NCI-H2081 treated with DMSO at 0.1 percent for 48 hours (cell line): ENCODE measurements at places on chromosomes 5 and 9.

- no peak for DNase-seq
Observed at GRCh38 chr9:1946526-1947283, 68.4 kb upstream of the SMARCA2 start.

DNA sequence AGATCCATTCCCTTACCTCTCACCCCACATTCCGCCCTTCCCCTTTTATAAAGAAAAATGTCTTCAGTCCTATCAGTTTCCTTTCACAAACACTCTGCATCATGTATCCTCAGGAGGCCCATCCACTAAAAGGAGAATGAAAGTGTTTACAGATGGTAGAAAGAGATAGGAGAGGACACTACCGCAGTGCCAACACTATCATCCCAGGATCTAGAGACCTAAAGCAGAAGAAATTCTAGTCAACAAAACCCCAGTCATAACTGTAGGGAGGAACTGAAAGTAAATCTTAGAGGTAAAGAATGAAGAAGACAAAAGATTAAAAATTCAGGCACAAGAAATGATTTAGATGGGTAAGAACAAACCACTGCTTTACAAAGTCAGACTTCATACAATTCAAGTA is 114.1 kb downstream of the MLLT3 start:
- no peak for DNase-seq

GRCh38 chr5:126234563-126235195 is 188.5 kb upstream of the GRAMD2B start:
- DNase-seq, result peak; percentile 46

GRCh38 chr5:72137826-72138409 is 30.6 kb downstream of the MAP1B start:
- no peak for DNase-seq

GRCh38 chr5:133245191-133246052 is 193.6 kb downstream of the HSPA4 start:
- no peak for DNase-seq
